ENCODE measurements at places on chromosomes 12 and 14.

- DNase-seq, result no peak
Measured at GRCh38 chr14:49769171-49769570, 1.2 kb downstream of the KLHDC2 start.

- no peak for DNase-seq
Measured at GRCh38 chr14:56807386-56808109, 2.7 kb downstream of the OTX2 start.

DNA sequence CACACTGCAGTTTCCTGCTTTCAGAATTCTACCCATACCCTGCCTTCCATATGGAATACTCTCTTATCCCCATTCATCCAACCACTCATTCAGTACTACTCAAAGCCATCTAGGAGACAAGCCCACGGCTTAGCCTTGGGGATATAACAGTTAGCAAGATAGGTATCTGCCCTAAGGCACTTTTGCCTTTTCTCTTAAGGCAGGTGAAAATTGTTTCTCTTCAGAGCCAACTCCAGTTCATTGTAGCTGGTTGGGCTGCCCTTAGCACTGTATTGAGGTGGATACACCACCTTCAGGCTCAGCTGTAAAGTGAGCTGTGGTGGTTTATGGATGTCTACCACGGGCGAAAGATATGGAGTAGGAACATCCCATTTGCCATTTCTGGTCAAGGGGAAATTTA is 729.7 kb upstream of the TBX3 start:
- DNase-seq, result no peak

GRCh38 chr14:64720131-64720576 is 15.9 kb downstream of the PLEKHG3 start:
- DNase-seq, result no peak

DNA sequence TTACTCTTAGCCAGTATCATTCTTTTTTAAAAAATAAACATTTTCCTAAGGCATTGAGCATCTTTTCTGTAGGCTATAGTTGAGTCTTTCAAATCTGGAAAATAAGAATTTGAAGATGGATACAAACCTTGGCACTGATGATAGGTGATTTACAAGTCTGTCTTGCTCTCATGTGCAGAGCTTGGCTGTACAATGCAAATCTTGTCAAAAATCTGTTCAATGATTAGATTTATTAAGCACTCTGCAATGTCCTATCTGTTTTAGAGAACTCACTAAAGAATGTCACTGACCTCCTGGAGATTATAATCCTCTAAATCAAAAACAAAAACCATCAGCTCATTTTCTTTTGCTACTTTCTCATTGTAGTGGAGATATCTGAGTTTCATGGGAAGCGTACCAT is 42.8 kb upstream of the AMIGO2 start:
- DNase-seq, result no peak

All from stimulated activated CD4-positive, alpha-beta T cell treated with anti-CD3 and anti-CD28 coated beads, TNF-alpha, amount 100 ng/mL, for 1 hour (primary cell).